ENCODE measurements at places on chromosomes 7 and 10.
A peak's percentile ranks its signal among the peaks of the same experiment; 100 is the strongest.

DNA sequence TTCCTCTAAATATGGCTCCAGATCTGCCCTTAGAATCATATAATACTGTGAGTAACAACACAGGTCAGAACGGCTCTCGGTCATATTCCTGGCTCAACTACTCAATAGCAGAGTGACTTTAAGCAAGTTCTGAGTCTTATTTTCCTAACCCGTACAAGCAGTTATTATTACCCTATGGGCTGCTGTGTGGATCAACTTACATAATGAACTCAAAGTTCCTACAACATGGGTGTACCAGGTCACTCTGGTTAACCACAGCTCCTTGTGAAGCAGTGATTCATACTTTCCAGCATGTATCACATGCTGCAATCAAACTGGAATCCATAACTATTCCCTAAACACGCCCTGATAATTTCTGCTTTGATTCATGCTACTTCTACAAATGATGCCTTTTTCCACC is 107.3 kb downstream of the LRRN3 start:
- no peak for DNase-seq

GRCh38 chr7:101681170-101682007 is 52.3 kb upstream of the MYL10 start:
- no peak for DNase-seq

- DNase-seq, result no peak
Measured at GRCh38 chr10:110992006-110992800, 72.8 kb downstream of the SHOC2 start.

GRCh38 chr7:55178863-55179773 is 160.3 kb downstream of the EGFR start:
- DNase-seq, result no peak

- peak; percentile 28 for DNase-seq
Measured at GRCh38 chr10:46555366-46555712, 1.1 kb downstream of the GPRIN2 start.

- no peak for DNase-seq
Measured at GRCh38 chr7:98085674-98086073, 21.0 kb upstream of the LMTK2 start.

DNA sequence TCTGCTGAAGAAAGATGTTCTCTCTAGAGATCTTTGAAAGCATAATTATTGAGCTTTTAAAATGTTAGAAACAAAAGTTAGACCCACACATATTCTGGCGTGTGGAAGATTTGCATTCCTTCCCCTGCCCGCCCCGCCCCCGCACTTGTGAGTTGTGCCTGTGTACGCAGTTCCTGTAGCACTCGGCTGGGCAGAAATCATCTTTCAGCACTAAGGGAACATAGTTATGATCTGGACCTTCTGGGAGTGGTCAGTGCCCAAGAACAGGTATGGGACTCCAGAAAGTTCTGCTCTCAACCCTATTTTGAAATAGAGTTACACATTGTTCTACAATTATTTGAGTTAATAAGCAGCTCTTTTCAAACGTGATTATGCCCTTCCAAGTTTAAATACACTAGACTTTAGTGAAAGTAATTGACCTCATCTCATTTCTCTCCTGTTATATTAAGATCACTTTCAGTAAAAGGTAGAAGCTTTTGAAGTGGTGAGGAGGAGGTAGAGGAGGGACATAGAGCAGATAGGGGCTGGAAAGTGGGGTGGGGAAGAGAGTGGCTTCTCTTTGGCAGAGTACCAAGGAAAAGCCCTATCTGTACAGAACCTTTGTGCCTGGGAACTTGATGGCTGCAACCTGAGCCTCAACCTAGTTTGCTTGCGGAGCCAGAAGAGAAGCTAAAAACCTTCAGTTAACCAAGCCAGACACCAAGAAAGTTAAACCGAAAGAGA is 5.7 kb downstream of the BLVRA start:
- DNase-seq, result no peak

DNA sequence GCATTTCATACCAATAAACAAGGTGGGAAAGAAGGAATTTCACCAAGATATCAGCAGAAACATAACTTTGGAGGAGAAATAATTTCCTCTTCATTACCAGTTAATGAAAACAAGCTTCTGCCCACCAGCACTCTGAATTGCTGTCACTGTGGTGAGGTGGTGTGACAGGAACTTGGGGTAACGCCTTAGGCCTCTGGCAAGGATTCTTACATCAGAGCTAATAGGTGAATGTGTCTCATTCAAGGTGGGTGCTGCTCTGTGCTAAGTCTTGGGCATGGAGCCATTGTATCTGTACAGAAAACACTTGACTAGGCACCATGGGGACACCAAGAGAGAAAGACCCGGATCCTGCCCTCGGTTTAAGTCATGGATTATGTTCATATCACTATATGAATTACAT is 8.3 kb upstream of the LOXL4 start:
- no peak for DNase-seq

- DNase-seq, result no peak
Measured at GRCh38 chr10:97131181-97131628, 54.6 kb downstream of the SLIT1 start.

- no peak for DNase-seq
Measured at GRCh38 chr10:68049289-68050078, 25.6 kb downstream of the HERC4 start.

DNA sequence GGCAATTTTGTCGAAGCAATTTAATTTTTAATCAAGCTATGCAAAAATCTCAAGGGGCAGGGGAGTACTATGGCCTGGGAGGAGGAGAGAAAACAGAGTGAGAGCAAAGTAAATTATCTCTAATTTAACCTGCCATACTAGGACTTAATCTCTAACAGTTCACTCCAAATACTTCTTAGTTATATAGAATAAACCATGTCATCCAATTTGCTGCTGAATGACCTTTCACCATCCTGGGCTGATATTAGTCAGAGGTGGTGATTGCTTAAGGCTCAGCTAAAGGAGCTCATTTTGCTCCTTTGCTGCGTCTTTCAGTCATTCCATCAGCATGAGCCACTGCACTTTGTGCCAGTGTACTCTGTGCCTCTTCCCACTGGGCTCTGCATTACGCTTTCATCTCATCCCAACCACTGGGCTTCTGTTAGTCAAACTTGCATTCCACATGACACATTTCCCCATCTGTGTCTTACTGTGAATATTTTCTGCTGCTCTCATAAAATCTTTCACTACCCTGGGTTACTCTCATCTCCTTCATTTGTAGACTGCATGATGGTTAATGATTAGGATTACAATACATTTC is 84.3 kb downstream of the CD36 start:
- no peak for DNase-seq

DNA sequence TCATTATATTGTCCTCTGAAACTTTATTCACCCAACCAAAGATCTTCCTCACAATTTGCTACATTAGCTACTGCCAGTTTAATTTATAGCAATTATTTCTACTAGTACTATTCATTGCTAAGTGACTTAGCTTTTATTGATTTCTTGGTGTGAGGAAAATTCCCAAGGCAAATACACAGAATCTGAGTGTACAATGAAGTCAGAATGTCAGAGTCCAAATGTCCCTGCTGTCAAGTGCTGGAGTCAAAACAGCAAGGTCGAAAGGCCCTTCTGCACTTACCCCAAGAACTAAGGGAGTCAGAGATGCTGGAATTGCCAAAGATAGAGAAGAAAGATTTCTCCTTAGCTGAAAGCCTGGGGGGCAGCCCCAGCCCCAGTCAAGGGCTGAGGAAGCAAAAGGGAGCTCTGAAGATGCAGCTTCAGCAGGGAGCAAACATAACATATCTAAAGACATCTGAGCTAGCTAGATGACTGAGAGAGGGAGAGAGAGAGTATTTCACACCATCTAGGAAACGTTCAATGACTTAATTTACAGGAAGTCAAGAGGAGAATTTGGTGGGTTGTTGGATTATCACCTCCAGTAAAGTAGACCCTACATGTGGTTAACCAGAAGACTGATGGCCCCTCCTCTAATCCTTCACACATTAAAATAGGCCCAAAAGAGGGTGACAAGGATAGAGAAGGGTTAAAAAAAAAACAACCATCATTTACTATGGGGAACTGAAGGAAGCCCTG is 36.6 kb upstream of the SAMD8 start:
- DNase-seq, result no peak

DNA sequence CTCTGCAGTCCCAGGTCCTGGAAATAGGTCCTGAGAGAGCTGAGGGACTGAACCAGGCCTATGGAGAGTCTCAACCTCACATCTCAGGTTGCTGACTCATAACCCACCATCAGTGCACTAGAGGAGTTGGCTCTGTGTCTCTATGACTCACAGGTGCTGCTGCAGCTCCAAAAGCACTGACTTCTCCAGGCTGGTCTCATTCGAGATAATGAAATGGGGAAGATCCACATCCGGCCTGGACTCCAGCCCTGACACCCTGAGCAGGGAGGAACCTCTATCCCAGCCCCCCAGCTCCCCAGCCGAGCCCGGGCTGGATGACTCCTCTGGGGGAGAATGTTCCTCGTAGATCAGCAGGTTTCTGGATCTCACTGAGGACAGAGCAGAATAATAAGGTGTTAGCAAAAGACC is 35.5 kb upstream of the DGKI start:
- no peak for DNase-seq

DNA sequence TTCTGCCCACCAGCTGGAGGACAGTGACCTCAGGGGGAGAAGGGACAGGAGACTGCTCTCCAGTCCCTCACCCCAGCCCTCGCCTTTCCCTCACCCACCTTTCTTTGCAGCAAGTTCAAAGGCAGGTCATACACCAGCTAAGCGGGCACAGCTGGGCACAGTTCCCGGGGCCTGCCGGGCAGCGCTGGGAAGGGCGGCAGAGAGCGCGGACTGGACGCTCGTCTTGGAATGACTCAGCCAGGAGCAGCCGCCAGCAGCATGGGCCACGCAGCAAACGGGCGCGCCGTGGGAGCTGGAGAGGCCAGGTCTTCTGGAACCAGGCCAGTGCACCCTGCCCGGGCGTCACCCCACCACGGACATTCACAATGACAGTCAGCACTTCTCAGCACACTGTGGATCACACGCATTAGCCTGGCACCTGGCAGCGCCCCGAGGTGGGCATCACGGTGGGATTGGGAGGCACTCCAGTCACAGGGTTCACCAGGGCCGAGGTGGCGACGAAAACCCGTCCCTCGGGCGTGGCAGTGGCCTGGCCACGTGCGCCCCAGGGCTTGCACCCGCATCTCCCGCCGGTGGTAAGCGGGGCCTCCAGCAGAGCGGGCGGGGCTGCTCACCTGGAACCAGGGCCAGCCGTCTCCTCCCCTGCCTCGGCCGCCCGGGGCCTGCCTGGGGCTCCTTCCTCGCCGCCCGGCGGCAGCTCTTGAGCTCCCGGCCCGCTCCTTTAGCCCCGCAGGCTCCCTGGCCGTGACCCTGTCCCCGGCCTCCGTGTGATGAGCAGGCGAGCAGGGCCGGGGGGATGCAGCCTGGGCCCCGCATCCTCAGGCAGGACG is 29.0 kb upstream of the WDFY4 start:
- no peak for DNase-seq

DNA sequence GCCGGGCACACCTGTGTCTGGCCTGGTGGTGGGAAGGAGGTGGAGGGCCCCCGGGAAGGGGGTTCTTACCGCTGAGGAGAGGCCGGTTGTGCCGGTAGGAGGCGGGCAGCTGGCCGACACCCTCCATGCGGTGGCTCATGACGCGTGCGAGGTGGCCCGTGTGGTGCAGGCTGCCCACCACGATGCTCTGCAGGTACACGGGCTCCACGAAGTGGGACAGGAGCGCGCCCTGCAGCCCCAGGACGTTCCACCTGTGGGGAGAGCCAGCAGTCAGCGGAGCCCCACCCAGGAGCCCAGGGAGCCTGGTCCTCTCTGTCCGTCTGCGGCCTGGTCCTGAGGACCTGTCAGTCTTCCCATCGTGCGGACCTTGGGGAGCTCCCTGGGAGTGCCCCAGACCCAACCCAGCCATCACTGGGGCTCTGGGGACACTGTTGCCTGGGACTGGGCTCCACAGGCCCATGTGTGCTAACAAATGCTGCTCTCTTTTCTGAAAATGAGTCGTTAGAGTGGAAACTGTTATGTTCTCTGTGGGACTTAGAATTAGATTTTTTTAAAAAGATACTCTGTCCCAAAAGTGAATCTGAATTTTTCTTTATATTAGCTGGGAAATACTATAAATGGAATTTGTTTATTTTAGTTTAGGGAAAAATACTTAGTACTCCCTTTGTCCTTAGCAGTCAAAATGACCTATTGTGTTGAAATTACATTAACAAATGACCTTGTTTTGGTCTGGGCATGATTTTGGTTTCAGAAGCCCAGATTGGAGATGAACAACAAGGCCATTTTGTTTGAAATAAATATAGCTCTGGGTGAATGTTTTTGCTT is 143.9 kb downstream of the WDR37 start:
- DNase-seq, result peak; percentile 12

- DNase-seq, result no peak
Measured at GRCh38 chr10:9302140-9302746, 1247.8 kb downstream of the GATA3 start.

- no peak for DNase-seq
Measured at GRCh38 chr7:42414941-42415505, 178.0 kb upstream of the GLI3 start.

GRCh38 chr7:106839511-106839910 is 25.6 kb upstream of the PIK3CG start:
- DNase-seq, result no peak

GRCh38 chr7:151869455-151869854 is 7.5 kb downstream of the PRKAG2 start:
- no peak for DNase-seq

DNA sequence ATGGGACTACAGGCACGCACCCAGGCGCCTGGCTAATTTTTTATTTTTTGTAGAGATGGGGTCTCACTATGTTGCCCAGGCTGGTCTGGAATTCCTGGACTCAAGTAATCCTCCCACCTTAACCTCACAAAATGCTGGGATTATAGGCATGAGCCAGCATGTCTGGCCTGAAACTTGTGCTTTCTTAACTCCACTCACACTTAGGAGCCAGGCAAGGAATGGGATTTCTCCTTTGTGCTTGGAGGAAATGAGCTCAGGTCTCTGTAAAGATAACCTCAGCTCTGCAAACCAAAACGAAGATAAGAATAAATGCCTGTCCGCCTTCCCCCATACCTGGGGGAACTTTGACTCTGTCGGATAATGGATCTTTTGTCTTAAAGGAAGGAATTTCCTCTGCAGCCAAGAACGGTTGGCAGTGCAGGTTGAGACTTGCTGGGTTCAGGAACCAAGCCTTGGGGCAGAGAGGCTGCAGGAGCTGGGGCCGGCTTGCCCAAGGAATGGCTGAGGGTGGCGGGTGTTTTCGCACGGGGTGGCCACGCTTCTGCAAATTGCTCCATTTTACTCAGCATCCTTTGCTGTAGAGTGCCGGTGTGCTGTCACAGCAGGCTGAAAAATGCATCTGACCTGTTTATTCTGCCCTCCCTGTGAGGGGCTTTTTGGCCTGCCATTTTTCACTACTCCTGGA is 174.2 kb downstream of the KIAA1217 start:
- DNase-seq, result peak; percentile 29

- no peak for DNase-seq
Measured at GRCh38 chr10:9781666-9782065, 1236.0 kb upstream of the CELF2 start.

- DNase-seq, result no peak
Measured at GRCh38 chr7:133709036-133709880, 417.9 kb upstream of the LRGUK start.

- DNase-seq, result no peak
Measured at GRCh38 chr7:79730971-79731370, 277.5 kb upstream of the MAGI2 start.

DNA sequence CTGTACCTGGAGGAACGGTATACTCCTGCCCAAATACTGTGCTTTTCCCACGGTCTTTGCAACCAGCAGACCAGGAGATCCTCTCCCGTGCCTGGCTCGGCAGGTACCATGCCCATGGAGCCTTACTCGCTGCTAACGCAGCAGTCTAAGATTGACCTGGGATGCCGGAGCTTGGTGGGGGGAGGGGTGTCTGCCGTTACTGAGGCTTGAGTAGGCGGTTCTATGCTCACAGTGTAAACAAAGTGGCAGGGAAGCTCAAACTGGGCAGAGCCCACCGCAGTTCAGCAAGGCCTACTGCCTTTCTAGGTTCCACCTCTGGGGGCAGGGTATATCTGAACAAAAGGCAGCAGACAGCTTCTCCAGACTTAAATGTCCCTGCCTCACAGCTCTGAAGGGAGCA is 22.7 kb downstream of the VPS41 start:
- peak; percentile 40 for DNase-seq

All from WTC11 (cell line).